Activated CD8-positive, alpha-beta T cell treated with anti-CD3 and anti-CD28 coated beads for 36 hours (primary cell): ENCODE measurements at places on chromosomes 1 and 21. TPM values are rescaled to one million over a fixed set of nuclear protein-coding genes. Genes with fewer than 3 reads are reported as not detected.

Gene TNFSF4
- 1.6 TPM for total RNA-seq

Gene IL12RB2
- total RNA-seq, result 29.1 TPM

Gene TGFB2
- total RNA-seq, result not detected

Gene ADAMTS5
- not detected for total RNA-seq

Gene FBXO2
- total RNA-seq, result 1.7 TPM

Gene CFAP74
- 0.41 TPM for total RNA-seq

Gene AMPD1
- not detected for total RNA-seq

Gene CTH
- 35.0 TPM for total RNA-seq

Gene SLC5A9
- total RNA-seq, result not detected

Gene C1orf87
- total RNA-seq, result not detected

Gene LCE2B
- not detected for total RNA-seq

Gene ST6GALNAC5
- total RNA-seq, result not detected

Gene AIRE
- not detected for total RNA-seq

Gene ACKR1
- total RNA-seq, result not detected

Gene NBPF20
- 0.69 TPM for total RNA-seq

Gene LCE1C
- total RNA-seq, result not detected

Gene SLC35F3
- 3.5 TPM for total RNA-seq

Gene NBPF11
- 7.2 TPM for total RNA-seq

Gene FMO2
- not detected for total RNA-seq

Gene NBPF26
- 20.7 TPM for total RNA-seq

Gene TCEA3
- 8.3 TPM for total RNA-seq

Gene CLDN14
- total RNA-seq, result not detected

Gene FNDC5
- not detected for total RNA-seq

Gene CDK11A
- total RNA-seq, result 70.6 TPM

Gene OR10Z1
- not detected for total RNA-seq

Gene DPT
- total RNA-seq, result not detected

Gene EFCAB7
- total RNA-seq, result 6.1 TPM

Gene PLA2G2D
- total RNA-seq, result not detected

Gene OPTC
- total RNA-seq, result not detected

Gene DNASE2B
- not detected for total RNA-seq

Gene PPIH
- 105 TPM for total RNA-seq

Gene FMN2
- not detected for total RNA-seq

Gene DISP3
- 0.63 TPM for total RNA-seq

Gene DENND2D
- total RNA-seq, result 201 TPM

Gene TDRD5
- not detected for total RNA-seq

Gene MYBPH
- not detected for total RNA-seq

Gene DIRAS3
- 0.20 TPM for total RNA-seq

Gene OTUD3
- 7.3 TPM for total RNA-seq
